ENCODE measurements at places on chromosomes 3 and 15. TPM values are rescaled to one million over a fixed set of nuclear protein-coding genes. Genes with fewer than 3 reads are reported as not detected.

- DNase-seq = no peak
- no peak overlapping the region for H3K4me3 ChIP-seq
- no peak overlapping the region for H3K27ac ChIP-seq
- H3K4me1 ChIP-seq = no peaks in the 10 kb centered on the region
- H3K36me3 ChIP-seq = no peaks in the 10 kb centered on the region
- H3K27me3 ChIP-seq = no peaks in the 10 kb centered on the region
These were observed 53.5 kb downstream of the CCR4 start for GRCh38 chr3:33004961-33005360.

- H3K4me1 ChIP-seq = no peaks in the 10 kb centered on the region
- H3K36me3 ChIP-seq = no peaks in the 10 kb centered on the region
- no peaks in the 10 kb centered on the region for H3K27me3 ChIP-seq
- no peak overlapping the region for H3K27ac ChIP-seq
- no peak overlapping the region for H3K4me3 ChIP-seq
- no peak for DNase-seq
These were observed 118.3 kb upstream of the FAM3D start for GRCh38 chr3:58784888-58785287.

GHSR gene
- total RNA-seq = not detected

GRCh38 chr3:171163101-171164066, 136.9 kb upstream of the SLC2A2 start:
- DNase-seq = no peak
- no peaks in the 10 kb centered on the region for H3K36me3 ChIP-seq
- no peaks in the 10 kb centered on the region for H3K4me1 ChIP-seq
- H3K4me3 ChIP-seq = no peak overlapping the region

GRCh38 chr15:90644526-90644925, 72.6 kb upstream of the BLM start:
- H3K4me1 ChIP-seq = no peaks in the 10 kb centered on the region
- no peak overlapping the region for H3K27ac ChIP-seq
- no peak for DNase-seq
- no peak overlapping the region for H3K4me3 ChIP-seq
- H3K36me3 ChIP-seq = peaks cover 6% of the 10 kb centered on the region

Data from prostate gland (tissue), 2 donors.